AG09309 (cell line): ENCODE measurements at places on chromosomes 13 and 19.

GRCh38 chr19:17778968-17779929 is 15.7 kb upstream of the B3GNT3 start:
- DNase-seq: no peak

GRCh38 chr13:21739771-21740170 is 68.9 kb downstream of the FGF9 start:
- DNase-seq: no peak

- no peak for DNase-seq
Observed at GRCh38 chr13:21800837-21801616, 130.2 kb downstream of the FGF9 start.

GRCh38 chr13:109160887-109161669 is 531.7 kb downstream of the MYO16 start:
- no peak for DNase-seq

DNA sequence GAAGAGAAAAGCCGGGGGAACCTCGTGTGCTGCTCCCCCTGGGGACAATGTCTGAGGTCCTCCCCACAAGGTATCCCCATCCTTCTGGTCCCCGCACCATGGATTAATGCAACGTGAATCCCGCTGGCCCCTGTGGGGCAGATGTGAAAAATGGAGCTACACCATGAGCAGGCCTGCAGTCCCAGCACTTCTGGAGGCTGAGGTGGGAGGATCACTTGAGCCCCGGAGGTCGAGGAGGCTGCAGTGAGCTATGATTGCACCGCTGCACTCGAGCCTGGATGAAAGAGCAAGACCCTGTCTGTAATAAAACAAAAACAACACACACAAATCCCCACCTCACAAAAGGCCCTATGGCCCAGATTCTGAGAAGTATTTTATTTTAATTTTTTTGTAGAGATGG is 1.2 kb upstream of the CFD start:
- DNase-seq: no peak

- DNase-seq: no peak
Observed at GRCh38 chr19:16946951-16947940, 58.4 kb downstream of the F2RL3 start.

DNA sequence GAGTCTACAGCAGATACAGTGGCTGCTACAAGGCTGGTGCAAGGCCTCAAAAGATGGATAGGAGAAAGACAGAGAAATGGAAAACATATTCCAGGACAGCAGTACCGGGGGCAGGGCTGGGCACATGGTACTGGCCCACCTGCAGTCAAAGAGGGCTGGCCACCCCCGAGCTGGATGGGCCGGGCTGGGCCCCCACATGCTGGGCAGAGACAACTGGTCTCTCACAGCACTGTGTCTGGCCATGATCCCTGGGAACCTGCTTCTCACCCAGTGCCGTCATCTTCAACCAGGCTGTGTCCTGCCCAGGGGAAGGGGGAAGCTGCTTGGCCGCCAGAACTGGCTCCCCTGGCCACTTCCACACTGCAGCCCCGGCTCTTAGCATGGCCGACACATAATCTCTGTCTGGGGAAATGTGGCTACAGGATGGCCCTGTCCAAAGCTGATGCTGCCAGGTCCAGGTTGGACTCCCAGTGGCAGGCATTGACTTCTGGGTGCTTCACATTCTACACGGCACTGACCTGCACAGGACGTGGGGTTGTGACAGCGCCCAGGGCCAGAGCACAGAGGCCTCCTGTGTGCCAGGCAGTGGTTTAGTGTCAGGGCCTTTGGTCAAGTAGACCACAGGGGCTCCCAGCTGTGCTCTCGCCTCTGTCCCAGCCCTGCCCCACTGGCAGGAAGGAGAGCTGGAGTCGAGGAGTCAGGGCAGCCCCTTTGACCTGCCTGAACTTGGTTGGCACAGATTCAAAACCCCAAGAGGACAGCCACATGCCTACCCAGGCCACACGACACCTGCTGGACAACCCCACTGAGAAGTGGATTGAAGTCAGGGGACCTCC is 21.7 kb downstream of the PEPD start:
- no peak for DNase-seq

DNA sequence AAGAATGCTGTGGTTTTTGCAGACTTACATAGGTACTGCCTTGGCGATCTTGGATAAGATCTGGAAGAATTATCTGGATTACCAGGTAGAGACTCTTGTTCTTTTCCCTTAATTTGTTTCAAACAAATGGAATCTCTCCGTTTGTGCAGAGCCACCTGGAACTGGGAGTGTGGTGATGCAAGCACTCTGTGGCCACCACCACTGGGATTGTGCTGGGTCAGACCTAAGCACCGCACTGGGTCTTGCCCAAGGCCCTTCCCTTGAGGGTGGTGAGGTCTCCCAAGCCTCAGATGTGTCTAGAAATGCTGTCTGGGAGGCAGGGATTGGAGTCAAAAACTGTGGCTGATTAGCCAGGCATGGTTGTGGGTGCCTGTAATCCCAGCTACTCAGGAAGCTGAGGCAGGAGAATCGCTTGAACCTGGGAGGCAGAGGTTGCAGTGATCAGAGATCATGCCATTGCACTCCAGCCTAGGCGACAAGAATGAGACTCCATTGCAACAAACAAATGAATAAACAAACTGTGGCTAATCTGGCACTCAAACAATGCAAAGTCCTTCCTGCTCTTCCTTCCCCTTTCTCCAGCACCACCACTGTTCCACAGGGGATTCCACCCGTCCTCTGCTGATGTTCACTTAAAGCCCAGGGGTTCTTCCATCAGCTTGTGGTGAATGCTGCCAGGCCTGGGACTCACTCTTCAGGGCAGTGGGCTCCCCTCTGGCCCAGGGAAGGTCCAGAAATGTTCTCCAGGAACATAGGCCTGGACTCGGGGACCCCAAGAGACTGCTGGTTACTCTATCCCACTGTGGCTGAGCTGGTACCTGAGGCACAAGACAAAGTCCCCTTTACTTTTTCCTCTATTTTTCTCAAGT is 10.8 kb upstream of the CEACAM1 start:
- DNase-seq: no peak
